ENCODE measurements at places on chromosomes 2 and 18. TPM values are rescaled to one million over a fixed set of nuclear protein-coding genes. Genes with fewer than 3 reads are reported as not detected.

Gene LHCGR
- total RNA-seq, result 0.11 TPM

Gene FOXD4L1
- total RNA-seq, result not detected

- no peak for DNase-seq
Observed at GRCh38 chr2:64173156-64174135, 29.2 kb upstream of the PELI1 start.

GRCh38 chr2:107961395-107961794, 24.9 kb upstream of the SLC5A7 start:
- no peak for DNase-seq

Gene RAB6C
- total RNA-seq, result 0.16 TPM

GRCh38 chr2:230457073-230457768, 41.2 kb downstream of the SP100 start:
- no peak for DNase-seq

GRCh38 chr2:190835303-190835930, 45.2 kb upstream of the GLS start:
- no peak for DNase-seq

Gene HAAO
- 1.9 TPM for total RNA-seq

GRCh38 chr2:69642709-69643601, 584 bp downstream of the AAK1 start:
- DNase-seq, result peak; percentile 81

Gene TMEM150A
- 10.8 TPM for total RNA-seq

Gene CAPN14
- total RNA-seq, result 0.35 TPM

GRCh38 chr2:37615804-37616676, 55.4 kb downstream of the CDC42EP3 start:
- peak; percentile 70 for DNase-seq

Gene PPP1CB
- 397 TPM for total RNA-seq

DNA sequence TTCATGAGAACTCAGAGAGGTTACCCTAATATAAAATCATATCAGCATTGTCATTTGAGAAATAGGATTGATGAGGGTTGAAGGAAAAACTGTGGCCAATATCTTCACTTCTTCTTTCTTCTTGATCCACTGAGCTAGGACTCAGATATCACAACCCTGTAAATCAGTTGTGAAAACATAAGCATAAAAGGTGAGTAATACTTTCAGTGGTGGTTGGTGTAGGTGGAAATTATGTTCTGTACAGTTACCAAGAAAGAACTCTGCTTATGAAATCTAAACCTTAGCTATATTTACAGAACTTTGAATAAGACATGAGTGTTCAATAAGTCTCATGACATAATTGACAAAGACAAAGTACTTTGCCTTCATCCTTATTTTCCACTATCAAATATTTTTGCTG, 56.3 kb downstream of the PAX3 start:
- DNase-seq, result no peak

DNA sequence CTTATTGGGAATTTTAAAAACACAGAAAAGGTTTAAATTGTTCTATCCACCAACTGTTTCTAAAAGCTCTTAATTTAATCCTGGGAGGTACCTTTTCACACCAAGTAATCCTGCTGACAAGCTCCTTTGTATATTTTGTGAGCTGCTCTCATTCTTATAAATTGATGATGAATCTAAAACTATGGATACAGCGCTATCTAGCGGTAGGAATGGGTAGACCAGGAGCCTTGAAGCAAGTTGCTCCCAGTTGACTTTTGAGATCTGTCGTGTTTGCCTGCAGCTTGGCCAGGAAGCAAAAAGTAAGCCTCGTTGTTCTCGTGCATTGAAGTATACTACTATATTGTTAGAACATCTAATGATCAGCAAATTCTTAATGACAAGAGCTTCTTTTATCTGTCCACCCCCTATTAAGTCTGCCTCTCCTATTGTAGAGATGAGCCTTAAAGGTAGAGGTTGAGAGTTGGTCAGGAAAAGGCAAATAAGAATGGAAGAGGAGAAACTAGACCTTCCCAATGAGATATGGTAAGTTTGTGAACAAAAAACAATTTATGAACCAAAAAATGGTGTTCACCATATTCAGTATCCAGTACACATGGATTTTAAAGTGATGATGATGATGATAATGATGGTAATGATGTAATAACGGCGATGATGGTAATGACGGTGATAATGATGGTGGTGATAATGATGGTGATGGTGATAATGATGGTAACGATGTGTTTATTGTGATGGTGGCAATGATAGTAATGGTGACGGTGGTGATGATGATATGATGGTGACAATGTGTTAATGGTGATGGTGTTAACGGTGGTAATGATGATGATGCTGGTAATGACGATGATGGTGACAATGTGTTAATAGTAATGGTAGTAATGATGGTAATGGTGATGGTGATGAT, 212.1 kb upstream of the NCKAP5 start:
- no peak for DNase-seq

Data from Right ventricle myocardium inferior (tissue), 1 donor.